ENCODE measurements at places on chromosomes 4 and X.
A peak's percentile ranks its signal among the peaks of the same experiment; 100 is the strongest.

DNA sequence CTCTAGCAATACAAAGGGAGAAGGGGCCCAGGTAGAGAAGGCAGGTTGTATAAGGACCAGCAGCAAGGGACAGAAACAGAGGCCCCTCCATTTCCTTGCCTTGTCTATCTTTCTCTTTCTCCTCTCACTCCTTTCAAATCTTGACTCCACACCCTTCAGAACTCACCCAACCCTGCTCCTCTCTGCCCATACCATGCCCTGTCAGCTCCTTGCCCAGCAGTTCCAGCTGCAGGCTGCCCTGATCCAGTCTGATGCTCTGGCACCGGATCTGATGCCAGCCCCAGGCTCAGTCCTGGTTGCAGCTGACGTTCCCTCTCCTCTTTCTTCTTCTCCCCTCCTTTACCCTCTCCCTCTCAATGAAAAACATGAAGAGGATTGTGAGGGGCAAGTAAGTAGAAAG, 291.2 kb downstream of the FBXW7 start:
- DNase-seq = no peak

- no peak for DNase-seq
Measured at GRCh38 chrX:40152173-40152711, 54.5 kb upstream of the BCOR start.

DNA sequence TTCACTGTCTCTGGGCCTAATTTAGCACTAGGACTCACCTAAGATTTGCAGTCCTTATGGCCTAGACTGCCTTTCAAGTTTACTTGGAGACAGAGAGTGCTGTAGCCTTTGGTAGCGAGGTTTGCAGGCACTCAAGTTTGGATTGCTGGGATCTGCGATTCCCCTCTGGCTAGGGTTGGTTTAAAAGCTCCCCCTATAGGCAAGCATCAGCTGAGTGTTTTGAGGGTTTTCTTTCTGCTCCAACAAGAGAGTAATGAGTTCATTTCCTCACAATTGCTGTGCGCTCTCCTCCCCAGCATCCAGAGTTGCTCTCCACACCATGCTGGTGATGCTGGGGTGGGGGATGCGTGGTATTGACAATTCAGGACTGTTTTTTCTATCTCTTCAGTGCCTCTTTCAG, 206.9 kb downstream of the GLUD2 start:
- no peak for DNase-seq

GRCh38 chrX:13120017-13120416, 75.6 kb upstream of the FAM9C start:
- DNase-seq = no peak

DNA sequence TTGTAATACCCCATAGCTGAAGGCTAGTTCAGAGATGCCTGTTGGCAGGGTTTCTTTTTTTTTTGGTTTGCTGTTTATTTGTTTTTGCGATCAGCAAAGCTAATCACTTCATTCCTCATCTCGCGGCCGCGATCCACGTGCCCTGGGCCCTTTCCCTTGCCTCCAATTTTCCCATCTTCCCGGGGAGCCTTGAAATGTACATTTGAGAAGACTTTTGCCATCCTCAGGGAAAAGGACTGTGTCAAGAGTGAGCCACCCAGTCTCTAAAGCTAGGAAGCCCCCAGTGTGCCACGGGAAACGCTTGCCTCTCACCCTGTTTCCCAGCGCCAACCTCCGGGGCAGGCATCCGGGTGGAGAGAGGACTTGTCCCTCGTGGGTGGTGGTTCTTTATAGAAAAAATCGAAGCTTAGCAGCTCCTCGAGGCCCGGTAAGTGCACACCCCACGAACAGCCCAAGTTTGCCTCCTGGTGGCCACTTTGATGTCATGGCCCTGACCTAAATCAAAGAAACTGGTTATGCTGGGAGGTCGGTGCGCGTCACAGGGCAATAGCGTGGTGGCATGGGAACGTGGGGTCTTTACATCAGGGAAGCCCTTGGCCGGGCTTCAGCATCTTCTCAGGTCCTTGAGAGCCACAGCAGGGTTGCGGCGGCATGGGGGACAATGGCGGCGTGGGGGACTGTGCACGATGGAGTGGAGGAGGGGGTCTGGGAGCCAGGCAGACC, 42.0 kb downstream of the MAP7D3 start:
- DNase-seq = peak; percentile 41

DNA sequence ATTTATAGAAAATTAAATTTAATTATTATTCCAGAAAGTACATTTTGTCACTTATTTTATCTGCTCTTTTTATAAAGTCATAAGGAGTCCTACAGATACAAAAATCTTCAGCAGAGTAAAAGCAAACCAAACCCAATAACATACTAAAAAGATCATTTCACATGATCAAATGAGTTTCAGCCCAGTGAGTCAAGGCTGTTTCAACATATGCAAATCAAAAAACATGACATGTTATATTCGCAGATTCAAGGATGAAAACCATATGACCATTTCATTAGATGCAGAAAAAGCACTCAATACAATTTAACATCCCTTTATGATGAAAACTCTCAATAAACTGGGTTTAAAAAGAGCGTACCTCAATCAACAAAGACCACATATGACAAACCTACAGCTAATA, 214.3 kb downstream of the FAT4 start:
- no peak for DNase-seq

Measured in activated CD8-positive, alpha-beta memory T cell treated with anti-CD3 and anti-CD28 coated beads, Interleukin-2, amount 10 ng/mL, durations not matched to agents 7 days and 5 days (primary cell).